Hepatic stellate cell (primary cell): ENCODE measurements at places on chromosomes 12 and 14.
A peak's percentile ranks its signal among the peaks of the same experiment; 100 is the strongest.

DNA sequence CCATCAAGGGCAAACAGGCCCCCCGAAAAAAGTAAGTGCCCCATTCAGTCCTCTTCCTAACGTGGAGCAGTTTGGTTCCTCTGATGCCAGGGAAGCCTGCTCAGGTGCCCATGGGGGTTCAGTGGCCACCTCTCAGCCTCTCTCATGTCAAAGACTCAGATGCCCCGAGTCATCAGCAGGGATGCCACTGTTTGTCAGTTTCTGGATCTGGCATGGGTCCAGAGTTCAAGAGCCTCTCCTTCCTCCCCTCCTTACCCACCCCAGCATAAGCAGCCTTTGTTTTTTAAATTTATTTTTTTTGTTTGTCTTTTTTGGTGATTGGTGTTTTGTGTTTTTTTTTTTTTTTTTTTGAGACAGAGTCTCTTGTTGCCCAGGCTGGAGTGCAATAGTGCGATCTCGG is 11.3 kb downstream of the KMT5A start:
- DNase-seq, result no peak

DNA sequence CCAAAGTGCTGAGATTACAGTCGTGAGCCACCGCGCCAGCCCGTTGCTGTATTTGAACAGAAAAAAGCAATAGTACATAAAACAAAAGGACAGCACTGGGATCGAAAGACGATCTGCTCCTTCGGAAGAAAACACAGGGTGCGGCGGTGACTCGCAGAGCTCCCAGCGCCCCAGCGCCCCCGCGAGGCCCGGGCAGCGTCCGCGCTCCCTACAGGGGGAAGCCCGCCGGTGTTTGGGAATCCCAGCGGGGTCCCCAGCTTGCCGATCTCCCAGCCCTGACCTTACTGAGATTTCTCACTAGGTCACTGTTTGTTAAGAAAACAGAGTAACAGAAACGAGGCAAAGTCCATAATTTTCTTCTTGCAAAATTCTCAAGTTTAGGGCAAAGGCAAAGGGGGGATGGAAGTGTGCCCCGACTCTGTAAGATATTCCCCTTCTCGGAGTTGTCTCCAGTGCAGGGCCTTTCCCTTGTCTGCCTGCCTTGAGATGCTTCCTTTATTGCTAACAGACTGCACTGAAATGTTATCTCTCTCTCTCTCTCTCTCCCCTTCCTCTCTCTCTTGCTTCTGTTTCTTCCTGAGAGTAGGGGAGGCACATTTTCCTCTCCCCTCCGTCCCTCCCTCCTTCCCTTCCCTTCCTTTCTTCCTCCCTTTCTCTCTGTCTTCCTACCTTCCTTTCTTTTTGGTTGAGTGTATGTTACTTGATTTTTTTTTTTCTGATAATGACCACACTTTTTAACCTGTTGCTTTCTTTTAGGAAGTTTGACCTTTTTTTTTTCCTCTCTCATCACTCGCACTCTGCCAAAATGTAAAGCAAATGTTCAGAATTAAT is 91.9 kb downstream of the TMEM30B start:
- DNase-seq, result peak; percentile 73

DNA sequence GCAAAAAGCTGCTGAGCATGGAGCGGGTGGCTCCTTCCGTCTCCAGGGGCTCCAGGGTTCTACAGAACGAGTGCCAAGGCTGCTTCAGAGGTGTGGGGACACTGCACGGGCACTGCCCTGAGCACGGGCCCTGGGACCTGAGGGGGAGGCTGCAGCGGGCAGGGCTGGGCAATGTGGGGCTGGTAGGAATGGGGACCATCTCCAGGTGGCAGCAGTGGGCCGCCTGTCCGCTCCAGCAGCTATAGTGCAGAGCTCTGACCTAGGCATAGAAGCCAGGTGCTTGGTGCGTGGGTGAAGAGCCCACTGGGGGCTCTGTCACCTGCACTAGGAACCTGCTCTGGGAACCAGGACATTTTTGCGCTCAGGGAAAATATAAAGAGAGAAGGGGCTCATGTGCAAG is 22.3 kb downstream of the HDAC7 start:
- no peak for DNase-seq

- DNase-seq, result no peak
These were observed 10.1 kb downstream of the SLC25A29 start for GRCh38 chr14:100296106-100296651.

DNA sequence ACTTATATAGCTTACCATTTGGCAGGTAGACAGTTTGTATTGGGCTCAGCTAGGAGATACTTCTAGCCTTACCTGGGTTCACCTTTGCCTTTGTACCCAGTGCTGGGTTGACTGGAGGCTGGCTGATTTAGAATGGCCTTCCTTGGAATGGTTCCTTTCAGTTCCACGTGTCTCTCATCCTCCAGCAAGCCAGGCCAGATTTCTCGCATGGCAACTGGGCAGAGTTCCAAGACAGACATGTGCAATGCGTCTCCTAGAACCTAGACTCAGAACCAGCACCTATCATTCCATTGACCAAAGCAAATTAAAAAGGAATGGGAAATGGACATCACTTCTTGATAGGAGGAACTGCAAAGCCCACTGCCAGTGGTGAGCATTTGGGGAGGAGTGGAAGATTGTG is 79.1 kb upstream of the BDKRB2 start:
- DNase-seq, result no peak

- DNase-seq, result no peak
These were observed 282.1 kb downstream of the TMTC2 start for GRCh38 chr12:82968631-82969367.

- DNase-seq, result no peak
These were observed 80.4 kb upstream of the DIO3 start for GRCh38 chr14:101480747-101481530.

GRCh38 chr12:79378496-79378895 is 312.3 kb downstream of the PAWR start:
- DNase-seq, result no peak

- no peak for DNase-seq
These were observed 10.0 kb upstream of the DUSP16 start for GRCh38 chr12:12572659-12573058.
